ENCODE measurements at places on chromosomes 3 and 15.

GRCh38 chr15:33801954-33802353 is 166.3 kb upstream of the CHRM5 start:
- no peak for DNase-seq

- no peak for DNase-seq
Measured at GRCh38 chr15:71530116-71530515, 280.2 kb upstream of the NR2E3 start.

DNA sequence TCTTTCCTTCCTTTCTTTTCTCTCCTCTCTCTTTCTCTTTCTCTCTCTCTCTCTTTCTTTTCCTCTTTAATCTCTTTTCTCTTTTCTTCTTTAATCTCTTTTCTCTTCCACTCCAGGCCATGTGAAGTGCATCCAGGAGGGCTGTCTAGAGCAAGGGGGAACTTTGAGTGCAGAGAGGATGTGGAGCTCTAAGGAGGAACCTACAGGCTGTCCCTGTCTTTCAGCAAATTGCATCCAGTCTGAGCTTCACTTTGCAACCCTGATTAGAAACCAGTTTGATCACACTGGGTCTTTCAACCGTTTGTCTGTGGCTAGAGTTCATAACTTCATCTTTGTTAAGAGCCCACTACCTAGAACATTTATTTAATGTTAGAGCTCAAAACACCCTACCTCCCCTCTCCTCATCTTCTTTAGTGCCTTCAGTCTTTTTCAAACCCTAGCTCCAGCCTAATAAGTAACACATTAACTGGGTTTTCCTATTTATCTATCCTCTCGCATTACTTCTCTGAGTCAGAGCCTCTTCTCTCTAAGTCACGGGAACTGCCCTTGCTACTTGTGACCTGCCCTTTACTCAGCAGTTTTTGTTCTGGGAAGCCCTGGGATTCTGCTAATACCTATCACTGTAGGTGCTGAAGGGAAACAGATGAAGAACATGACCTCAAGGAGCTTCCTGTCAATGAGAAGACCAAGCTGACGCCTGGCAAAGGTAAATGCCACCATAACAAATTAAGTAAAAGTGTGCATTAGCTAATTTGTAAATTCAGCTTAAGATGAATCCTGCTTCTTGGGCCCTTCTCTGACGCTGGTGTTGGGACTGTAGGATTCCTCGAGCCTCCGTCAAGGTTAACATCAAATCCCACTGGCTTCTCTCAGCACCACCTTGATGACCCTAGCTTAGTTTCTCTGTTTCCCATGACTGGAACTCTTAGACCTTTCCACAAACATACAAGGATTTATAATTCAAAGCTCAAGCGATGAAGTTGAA is at the start of gene GCNT3:
GCNT3 (plus strand) TSS at position 508 of the 985 bp plus-strand sequence. CDS start 6,456 bp downstream, outside the sequence.
- no peak for DNase-seq

DNA sequence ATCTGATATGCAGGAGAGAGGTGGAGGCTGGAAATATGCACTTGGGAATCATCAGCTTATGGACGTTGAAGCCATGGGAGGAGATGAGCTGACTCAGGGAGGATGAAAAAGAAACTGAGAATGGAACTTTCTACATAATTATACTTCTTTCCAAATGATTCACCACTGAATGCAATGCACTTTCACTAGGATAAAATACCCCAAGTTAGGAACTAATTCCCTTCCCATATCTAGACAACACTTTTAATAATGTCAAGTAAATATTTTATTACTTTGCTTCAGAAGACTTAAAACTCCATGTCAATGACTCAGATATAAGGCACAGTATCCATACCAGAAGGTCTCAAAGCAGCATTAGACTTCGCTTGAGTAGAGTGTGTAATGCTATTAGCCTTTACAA is 24.2 kb downstream of the NPTN start:
- no peak for DNase-seq

DNA sequence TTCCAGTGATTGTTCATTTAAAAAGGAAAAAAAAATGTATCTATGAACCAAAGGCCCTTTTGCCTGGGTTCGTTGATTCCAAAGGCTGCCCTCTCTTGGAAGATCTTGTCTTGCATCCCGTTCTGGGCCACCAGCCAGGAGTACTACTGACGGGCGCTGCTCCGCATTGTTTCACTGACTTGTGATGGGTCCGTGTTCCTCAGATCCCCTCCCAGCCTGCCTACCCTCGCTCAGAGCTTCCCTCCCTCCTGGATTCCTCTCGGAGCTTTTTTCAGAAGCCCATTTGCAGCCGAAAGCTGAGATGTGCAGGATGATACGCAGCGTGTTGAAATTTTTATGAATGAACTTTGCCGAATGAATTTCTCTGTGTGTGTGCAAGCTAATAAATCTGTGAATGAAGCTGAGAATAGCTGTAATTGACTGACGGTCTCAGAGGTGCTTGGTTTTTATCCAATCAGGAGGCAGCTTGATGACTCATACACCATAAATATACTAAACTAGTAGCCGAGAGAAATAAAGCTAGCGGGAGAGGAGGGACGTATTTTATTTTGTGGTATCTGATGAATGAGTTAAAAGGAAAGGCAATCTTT is at the start of gene SHC4:
SHC4 (minus strand) TSS at position 396 of the 590 bp plus-strand sequence. CDS start 904 bp downstream, outside the sequence.
- DNase-seq, result no peak

DNA sequence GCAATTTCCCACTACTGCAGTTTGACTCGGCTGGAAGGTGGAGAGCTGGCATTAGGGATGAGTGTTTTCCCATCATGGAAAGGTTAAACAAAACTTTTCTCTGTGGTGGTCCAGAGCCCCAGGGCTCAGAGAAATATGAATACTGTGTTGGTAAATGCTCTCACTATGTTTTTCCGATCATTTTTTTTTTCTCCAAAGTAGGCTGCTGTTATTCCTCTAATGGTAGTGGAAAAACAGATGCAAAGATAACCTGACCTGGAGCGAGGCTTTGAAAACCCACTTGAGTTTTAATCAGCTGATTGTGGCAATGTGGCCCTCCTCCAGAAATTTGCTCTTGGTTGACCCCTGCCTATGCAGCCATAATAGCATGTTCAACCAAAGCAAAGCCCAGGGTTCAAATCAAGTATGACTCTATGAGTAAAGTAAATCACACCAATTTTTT is 320.8 kb upstream of the CTNNB1 start:
- DNase-seq, result no peak

DNA sequence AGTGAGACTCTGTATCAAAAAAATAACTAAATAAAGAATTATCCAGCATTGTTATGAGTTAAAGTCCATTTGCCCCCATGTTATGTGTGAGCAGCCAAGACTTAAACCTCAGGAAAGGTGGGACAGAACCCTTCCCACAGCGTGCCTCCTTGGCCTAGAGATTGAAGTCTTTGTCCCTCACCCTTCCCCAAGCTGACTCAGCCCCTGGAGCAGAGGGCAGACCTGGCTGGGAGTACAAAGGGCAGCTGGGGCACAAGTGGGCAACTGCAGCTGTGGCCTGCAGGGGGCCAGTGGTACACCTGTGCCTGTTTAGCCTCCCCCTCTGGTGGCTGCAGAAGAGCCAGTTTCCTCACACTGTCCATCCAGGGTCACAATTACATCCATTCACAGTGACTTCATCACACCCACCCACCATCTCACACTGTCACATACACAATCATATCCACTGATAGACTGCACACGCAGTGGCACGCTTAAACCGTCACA is 940 bp upstream of the ACY1 start:
- DNase-seq, result no peak

GRCh38 chr15:72797338-72797689 is 13.8 kb upstream of the ADPGK start:
- no peak for DNase-seq

DNA sequence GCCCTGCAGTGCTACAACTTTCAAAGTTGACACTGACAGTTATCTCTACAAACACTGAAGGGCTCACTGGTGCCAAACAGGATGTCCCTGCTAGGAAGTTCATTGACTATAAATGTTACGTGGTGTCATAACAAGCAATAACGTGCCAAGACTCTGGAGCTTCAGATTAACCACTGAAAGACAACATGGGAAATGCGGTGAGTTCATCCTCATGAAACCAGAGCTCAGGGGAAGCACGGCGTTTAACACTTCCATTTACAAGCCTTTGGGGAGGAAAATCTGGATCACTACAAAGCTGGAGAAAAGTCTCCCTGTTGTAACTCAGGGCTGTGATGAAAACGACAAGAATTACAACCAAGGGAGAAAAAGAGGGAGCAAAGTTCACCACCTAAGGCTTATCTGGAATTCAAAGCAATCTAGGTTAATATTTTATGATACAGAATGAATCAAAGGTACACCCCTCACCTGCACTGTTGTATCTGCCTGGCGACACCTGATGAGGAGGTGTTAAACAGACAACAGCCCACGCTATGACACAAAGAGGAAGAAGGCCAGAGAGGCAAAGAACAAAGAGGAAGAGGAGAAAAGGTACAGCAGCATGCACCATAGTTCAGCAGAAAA is 27.0 kb downstream of the SHQ1 start:
- no peak for DNase-seq

GRCh38 chr15:93476491-93477177 is 387.6 kb upstream of the RGMA start:
- DNase-seq, result no peak

GRCh38 chr3:188416041-188416440 is 262.1 kb downstream of the LPP start:
- no peak for DNase-seq

DNA sequence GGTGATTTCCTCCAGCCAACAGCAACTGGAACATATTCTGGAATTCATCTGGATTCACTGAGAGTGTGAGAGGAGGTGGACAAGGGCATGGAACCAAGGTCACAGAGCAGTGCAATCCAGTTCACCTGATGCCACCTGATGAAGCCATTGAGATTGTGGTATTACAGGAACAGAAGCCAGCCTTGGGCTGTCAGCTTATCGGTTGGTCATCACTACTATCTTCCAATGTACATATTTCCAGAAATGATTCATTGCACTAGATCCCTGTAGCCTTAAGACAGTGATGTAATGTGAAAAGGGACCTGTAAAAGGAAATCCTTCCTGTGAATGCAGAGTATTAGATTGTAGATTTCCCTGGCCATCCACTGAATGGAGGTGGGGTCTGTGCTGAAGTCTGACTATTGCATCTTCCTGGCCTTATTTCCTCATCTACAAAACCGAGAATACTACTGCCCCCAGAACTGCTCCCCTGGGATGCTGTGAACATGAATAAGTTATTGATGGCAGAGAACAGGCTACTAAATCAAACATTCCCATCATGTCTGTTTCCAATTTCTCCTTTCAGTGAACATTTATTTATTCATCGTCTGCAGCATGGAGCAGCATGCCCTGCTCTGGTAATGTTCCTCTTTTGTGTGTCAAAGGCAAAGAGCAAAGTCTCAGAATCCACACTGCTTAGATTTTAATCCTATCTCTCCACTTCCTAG is 47.4 kb upstream of the TPM1 start:
- no peak for DNase-seq

DNA sequence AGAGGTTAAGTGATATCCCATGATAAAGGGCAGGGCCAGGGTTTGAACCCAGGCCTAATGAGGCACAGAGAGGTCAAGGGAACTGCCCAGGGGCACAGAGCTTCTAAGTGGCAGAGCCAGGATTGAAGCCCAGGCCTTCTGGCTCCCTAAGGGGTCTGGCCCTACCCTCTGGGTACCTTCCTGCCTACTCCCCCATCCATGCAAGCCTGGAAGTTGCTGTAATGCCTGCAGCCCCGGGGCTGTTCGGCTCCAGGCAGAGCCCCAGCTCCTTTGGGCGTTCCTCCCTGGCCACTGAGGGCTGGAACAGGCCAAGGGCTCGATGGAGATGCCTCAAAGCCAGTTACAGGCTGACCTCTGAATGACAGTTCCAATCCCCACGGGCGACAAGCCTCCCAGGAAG is 4.5 kb downstream of the GRIP2 start:
- no peak for DNase-seq

DNA sequence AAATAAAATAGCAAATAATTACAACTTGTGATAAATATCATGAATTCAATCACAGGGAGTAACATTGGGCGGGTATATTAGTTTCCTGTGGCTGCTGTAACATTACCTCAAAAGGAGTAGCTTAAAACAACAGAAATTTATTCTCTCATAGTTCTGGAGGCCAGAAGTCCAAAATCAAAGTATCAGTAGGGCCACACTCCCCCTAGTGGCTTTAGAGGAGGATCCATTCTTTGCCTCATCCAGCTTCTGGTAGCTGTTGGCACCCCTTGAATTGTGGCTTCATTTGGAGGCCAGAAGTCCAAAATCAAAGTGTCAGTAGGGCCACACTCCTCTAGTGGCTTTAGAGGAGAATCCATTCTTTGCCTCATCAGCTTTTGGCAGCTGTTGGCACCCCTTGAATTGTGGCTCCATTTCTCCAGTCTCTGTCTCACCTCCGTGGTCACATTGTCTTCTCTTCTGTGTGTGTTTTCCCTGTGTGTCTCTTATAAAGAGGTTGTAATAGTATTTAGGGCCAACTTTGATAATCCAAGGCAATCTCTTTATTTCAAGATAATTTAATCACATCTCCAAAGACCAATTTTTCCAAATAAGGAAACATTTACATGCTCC is 3.1 kb upstream of the CFAP20DC start:
- no peak for DNase-seq

DNA sequence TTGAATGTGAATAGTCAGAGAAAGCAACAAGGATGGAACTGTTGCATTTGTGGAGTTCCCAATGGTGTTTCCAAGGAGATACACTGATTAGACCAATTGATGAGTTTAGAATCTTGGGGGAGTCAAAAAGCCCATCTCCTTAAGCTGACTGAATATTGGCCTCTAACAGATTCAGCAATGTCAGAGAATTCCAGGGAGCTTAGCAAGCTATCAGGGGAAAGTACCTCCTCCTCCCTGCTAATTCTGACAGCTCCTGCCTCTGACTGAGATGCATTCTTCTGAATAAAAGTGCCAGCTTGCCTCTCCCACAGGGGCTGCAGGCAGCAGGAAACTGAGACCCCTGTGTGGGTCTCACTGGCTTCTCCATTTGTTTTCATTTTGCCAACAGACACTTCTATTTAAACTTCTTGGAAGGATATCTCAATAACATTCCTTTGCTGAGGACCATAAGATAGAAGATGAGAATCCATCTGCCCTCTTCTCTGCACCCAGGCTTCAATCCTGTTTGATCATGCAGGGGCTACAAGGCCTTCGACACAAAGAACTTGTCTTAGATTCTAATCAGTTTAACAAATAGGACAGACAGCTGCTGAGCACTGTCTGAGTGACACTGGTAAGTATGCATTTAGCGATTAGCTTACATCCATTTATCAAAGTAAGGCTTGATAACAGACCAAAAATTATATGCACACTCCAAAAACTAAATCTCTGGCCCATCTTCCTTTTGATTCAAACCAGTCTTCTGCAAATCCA is 1080.8 kb downstream of the TUSC7 start:
- DNase-seq, result no peak

DNA sequence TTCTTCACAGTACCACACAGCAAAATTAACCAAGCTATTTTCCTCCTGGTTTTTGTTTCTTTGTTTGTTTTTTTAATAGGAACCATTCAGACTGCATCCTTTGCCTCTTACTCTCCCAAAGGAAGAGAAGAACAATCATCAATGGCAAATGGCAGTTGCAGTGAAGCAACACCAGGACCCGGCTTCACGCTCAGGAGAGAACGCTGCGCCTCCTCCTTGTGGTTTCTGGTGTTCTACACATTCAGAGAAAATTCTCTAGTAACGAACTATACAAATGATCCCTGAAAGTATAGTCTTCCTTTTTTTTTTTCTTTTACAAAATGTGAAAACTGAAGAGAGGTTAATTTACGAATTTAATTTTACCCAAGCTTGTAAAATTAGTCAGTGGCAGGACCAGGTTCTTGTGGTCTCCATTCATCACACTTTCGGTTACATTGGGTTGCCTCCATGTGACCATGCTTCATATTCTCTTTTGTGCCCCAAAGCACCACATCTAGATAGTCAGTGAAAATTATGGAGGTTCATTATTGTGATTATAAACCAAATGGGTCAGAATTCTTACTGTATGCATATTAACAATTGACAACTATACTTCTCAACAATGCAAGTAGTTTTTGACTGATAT is 10.6 kb upstream of the MINDY2 start:
- DNase-seq, result no peak

GRCh38 chr3:141291559-141292355 is 60.1 kb downstream of the PXYLP1 start:
- no peak for DNase-seq
